ENCODE measurements at places on chromosomes 2 and 18.

- DNase-seq: no peak
Measured at GRCh38 chr2:73759285-73759764, 20.6 kb downstream of the DUSP11 start.

DNA sequence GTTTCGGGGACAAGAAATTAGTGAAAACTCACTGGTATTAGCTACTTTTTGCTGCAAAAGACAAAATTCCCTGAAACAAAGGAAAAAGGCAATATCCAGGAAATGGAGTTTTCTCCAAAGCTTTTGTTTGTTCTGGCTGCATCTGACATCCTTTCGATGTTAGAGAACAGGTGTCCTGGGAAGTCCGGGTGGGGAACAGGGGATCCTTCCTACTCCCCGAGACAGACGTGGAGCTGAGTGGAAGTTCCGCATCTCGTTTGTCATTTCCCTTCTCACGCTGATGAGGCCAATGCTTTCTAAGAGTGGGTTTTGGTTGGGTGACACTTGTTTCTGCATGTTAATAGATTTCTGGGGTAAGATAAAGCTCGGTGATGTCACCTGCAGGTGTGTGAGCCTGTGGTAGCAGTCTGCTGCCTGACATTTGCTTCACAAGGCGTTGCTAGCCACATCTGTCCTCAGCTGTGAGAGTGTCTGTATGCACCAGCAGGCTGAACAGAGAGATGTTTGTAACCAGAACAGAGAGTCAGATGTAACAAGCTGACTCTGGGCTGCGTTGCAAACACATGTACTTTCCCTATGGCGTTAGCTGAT is 125.9 kb downstream of the ACOXL start:
- no peak for DNase-seq

GRCh38 chr18:10417664-10418063 is 36.8 kb upstream of the APCDD1 start:
- DNase-seq: no peak

GRCh38 chr2:219765231-219765911 is 137.9 kb downstream of the SLC4A3 start:
- DNase-seq: no peak

- peak; percentile 71 for DNase-seq
Measured at GRCh38 chr2:20450201-20450999, 3.5 kb downstream of the RHOB start.

DNA sequence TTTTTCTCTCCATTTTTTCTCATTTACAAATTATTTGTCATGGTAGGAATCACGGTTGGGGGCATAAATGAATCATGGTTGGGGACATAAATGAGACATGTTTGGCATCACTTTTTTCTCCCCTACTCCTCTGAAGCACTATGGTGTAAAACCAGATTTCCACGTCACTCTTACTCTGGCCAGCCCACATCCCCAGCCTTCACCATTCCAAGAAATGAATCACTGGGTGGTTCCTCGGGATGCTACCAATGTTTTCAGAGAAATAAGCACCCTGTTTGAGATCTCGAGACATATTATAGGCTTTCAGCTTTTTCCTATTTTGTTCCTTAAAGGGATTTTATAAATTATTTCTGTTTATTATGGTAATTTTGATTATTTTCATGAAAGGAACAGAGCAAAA is 155.0 kb upstream of the SLC8A1 start:
- DNase-seq: no peak

DNA sequence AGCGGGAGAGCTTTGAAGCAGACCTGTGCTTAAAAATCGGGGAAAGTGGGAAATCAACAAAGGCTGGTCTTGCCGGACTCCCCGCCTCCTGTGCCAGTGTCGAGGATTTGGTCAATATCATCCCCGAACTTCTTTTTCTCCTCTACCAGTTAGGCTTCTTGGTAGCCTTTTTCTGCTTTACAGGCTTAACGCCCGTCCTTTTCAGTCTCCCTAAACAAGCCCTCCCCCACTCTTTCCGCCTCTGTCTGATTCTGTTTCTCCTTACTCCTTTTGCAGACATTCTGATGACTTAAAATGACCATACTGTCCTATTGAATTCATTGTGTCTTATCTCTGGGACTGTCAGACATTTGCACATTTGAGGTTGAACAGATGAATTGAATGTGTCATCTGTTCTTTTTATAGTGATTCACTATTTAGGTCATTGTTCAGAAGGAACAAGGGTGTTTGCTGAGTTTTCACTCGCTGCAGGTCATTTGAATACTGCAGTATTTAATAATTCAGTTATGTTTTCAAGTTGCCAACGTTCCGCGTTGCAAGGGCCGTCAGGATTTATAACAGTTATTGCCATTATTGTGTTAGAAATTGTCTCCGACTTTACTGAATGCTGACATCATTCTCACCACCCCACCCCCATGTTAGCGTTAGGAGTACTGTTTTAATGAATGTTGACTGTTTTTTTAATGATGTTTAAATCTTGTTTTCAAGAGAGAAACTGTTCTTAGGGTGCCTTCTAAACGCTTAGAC is 1.1 kb downstream of the ITGAV start:
- DNase-seq: no peak

- DNase-seq: peak; percentile 77
Measured at GRCh38 chr18:44537526-44537925, 143.2 kb upstream of the SETBP1 start.

DNA sequence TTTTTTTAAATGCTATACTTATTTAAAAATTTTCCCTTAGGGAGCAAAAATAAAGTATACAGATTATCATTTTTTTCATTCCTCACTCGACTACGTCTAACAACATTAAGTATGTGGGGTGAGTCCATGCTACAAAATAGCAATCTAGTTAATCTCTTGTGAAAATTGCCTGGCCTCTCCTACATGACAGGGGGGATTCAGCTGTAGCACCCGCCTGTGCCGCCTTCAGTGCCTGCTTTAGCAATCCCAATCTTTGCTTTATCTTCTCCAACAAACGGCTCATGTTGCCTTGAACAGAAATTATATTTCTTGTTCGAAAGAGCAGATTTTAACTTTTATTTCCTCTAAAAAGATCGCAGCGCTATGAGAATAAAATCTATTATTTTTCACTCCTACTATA is 2.4 kb upstream of the SOX11 start:
- DNase-seq: no peak

DNA sequence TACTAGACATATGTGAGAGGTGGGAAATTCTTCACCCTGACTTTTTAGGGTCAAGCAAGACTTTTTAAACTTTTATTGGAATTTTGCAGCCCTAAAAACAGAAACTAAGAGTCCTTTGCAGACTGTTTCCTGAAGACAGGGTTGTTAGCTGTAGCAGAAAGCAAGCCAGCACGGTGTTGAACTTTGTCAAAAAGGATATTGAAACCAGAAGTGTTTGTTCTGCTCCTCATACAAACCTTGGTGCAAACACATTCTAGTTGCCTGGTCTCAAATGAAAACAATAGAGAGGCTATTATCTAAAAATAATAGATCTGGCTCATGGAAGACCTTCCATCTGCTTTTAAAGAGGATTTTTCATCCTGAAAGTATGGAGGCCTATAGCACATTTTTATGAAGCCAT is 65.8 kb upstream of the IGFBP5 start:
- DNase-seq: no peak
